ENCODE measurements at places on chromosomes 11 and 22.

DNA sequence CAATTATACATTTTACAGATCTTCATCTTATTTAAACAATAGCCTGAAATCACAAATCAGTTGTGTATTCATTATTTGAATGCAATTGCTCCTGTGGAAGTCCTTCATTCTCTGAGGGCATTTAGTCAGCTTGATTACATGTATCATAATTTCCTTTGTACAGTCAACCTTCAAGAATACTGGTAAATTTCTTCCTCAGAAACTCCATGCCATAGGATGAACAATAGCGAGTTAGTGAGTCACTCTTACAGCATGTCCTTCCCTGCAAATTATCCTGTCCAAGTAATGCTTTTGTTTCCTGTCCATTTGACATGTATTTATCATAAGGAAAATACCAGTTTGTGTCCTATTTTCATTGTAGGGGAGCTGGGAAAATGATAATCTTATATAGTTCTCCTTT, 3.8 kb downstream of the OR10S1 start:
- DNase-seq, result no peak

GRCh38 chr11:65541093-65541982, 16.5 kb downstream of the SCYL1 start:
- no peak for DNase-seq

DNA sequence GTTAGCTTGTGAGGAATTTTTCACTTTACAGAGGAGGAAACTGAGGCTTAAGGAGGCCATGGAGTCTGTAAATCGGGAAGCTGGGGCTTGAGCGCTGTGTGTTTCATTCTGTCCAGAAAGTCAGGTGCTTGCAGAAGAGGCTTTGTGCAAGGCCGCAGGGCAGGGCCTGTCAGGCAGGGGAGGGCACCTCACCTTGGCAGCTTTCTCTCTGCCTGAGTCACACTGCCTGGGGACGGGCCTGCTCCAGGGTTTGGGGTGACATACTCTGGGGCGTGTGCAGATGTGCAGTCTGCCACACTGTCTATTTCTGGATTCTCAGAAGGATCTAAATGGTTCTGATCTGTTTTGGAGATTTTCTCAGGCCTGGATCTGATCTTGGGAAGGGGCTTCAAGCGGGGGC, 8.4 kb downstream of the INCENP start:
- no peak for DNase-seq

GRCh38 chr11:47983464-47984397, 3.4 kb downstream of the PTPRJ start:
- DNase-seq, result no peak

DNA sequence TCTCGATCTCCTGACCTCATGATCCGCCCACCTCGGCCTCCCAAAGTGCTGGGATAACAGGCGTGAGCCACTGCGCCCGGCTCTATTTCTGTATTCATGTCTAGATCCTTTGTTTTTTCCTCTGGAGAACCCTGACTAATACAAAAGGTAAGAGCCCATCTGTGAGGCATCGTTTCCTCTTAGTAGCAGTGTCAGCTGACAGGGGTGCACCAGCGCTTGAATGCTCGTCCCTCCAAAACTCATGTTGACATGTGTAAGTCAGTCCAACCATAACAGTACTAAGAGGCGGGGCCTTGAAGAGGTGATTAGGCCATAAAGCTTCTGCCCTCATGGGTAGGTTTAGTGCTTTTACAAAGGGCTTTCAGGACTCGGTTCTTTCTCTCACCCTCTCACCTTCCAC, 470.1 kb upstream of the B3GAT1 start:
- DNase-seq, result no peak

- no peak for DNase-seq
Observed at GRCh38 chr22:17110791-17111550, 10.2 kb downstream of the TMEM121B start.

DNA sequence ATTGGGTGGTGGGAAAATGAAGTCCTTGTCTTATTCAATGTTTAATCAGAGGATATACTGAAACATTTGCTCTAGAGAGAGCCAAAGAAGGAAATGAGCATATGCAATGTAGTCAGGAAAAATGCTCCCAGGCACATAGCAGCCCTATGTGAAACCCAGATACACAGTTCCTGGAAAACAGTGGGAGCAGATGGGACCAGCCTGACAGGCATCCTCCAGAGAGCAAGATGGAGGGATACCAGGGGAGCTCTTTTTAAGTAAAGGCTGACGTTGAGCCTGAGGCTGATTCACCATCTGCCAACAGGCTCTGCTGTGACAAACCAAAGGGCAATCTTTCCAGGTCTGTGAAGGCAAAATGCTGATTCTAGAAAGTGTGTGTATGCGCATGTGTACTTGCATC, 559.4 kb upstream of the KIRREL3 start:
- no peak for DNase-seq

DNA sequence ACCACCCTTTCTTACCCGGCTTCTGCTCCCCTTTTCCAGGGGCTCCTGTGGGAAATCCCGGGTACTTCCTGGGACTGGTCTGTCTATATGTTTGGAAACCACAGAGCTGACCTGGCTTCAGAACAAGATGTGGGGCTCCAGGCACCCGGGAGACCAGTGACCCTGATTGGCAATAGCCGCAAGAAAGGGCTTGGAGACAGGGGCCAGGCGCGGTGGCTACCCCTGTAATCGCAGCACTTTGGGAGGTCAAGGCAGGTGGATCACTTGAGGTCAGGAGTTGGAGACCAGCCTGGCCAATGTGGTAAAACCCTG, 3.2 kb upstream of the NEAT1 start:
- DNase-seq, result no peak

- no peak for DNase-seq
Observed at GRCh38 chr11:96648991-96649390, 259.2 kb downstream of the JRKL start.

DNA sequence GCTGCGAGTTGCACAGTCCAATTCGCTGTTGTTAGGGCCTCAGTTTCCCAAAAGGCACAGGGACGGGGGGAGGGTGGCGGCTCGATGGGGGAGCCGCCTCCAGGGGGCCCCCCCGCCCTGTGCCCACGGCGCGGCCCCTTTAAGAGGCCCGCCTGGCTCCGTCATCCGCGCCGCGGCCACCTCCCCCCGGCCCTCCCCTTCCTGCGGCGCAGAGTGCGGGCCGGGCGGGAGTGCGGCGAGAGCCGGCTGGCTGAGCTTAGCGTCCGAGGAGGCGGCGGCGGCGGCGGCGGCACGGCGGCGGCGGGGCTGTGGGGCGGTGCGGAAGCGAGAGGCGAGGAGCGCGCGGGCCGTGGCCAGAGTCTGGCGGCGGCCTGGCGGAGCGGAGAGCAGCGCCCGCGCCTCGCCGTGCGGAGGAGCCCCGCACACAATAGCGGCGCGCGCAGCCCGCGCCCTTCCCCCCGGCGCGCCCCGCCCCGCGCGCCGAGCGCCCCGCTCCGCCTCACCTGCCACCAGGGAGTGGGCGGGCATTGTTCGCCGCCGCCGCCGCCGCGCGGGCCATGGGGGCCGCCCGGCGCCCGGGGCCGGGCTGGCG, at the start of gene BCR:
Gene BCR (plus strand): TSS at position 209 of the 592 bp plus-strand sequence. CDS start 452 bp downstream, outside the sequence.
- DNase-seq, result peak; percentile 43

DNA sequence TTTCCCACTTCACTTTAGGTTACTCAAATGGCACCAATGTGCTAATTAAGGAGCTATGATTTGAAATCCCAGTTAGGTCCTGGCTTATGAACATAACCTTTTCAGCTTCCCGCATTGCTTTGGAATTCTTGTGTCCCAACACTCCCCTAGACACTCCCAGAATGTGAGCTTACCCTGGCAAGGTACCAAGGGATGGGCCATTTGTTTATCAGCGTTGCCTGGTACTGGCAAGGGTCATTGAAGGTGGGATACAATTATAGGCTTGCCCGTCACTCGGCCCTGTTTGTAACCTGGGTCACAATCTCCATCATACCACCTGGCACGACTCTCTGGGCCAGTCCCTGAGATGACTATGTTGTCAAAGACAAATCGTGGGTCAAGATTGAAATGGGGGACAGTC, 5.4 kb downstream of the CSRP3 start:
- no peak for DNase-seq

DNA sequence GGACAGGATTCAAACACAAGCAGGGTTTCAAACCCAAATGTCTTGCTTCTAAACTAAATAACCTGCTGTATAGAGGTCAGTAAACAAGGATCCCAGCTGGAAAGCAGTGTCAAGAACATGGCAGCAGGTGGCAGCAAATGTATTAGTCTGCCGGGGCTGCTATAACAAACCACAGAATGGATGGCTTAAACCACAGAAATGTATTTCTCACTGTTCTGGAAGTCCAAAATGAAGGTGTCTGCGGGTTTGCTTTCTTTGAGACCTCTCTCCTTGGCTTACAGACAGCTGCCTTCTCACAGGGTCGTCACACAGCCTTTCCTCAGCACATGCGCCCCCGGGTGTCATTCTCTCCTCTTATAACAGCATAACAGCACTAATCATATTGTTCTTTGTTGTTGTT, 65.1 kb upstream of the LRRC55 start:
- no peak for DNase-seq

GRCh38 chr22:41048791-41049717, 43.3 kb upstream of the EP300 start:
- peak; percentile 13 for DNase-seq

DNA sequence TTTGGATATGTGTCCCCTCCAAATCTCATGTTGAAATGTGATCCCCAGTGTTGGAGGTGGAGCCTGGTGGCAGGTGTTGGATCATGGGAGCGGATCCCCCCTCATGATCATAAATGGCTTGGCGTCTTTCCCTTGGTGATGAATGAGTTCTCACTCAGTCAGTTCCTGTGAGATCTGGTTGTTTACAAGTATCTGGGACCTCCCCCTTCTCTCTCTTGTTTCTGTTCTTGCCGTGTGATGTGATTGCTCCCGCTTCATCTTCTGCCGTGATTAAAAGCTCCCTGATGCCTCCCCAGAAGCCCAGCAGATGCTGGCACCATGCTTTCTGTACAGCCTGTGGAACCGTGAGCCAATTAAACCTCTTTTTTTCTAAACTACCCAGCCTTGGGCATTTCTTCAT, 102.2 kb downstream of the SEZ6L start:
- no peak for DNase-seq

GRCh38 chr11:35260342-35260985, 121.5 kb downstream of the CD44 start:
- no peak for DNase-seq

GRCh38 chr22:29690476-29690875, 29.3 kb upstream of the CABP7 start:
- no peak for DNase-seq

- DNase-seq, result no peak
Observed at GRCh38 chr11:65184146-65184545, 2.4 kb downstream of the CAPN1 start.
